ENCODE measurements at places on chromosomes 12 and 14.

DNA sequence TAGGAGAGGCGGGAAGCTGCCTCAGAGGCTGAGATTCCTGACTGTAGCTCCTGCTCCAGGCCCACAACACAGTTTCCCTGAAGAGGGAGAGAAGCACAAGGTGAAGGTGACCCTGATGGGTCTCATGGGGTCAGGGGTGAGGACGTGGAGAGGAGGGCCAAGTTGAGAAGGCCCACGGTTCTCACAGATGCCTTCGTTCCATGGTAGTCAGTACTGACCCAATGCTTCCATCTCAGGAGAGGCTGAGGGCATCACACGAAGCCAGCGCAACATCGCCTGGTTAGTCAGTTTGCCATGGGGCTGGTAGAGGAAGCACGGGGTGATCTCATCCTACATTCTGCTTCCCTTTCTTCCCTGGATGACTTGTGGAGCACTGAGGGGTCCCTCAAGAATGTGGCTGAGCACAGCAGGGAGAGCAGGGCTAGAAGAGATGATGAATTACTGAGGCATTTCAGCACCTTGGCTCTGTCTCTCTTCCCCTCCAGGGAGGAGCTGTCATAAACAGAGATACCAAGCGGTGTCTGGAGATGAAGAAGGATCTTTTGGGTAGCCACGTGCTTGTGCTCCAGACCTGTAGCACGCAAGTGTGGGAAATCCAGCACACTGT lies 51.9 kb downstream of the GALNT8 start:
- DNase-seq, result no peak

DNA sequence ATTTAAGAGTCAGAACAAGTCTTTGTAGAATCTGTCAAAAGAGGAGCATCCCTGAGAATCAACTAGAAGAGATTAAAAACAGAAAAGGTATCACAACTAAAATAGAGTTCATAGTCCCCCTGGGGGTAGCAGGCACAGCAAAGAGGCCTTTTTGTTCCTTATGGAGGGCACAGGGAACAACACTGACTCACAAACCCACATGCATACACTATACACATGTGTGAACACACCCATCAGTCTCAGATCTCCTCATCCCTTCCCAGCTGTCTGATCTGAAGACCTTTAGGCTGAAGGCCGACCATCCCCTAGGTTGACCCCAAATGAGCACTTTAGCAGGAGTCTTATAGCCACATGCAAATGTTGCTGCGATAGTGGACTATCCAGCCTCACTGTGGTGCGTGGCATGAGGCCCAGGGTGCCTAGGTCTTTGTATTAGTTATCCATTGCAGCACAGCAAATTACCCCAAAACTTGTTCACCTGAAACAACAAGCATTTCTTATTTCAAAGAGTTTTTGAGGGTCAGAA lies 236.7 kb upstream of the EGLN3 start:
- DNase-seq, result no peak

GRCh38 chr12:102322254-102322653 lies 124.6 kb upstream of the PMCH start:
- DNase-seq, result no peak

DNA sequence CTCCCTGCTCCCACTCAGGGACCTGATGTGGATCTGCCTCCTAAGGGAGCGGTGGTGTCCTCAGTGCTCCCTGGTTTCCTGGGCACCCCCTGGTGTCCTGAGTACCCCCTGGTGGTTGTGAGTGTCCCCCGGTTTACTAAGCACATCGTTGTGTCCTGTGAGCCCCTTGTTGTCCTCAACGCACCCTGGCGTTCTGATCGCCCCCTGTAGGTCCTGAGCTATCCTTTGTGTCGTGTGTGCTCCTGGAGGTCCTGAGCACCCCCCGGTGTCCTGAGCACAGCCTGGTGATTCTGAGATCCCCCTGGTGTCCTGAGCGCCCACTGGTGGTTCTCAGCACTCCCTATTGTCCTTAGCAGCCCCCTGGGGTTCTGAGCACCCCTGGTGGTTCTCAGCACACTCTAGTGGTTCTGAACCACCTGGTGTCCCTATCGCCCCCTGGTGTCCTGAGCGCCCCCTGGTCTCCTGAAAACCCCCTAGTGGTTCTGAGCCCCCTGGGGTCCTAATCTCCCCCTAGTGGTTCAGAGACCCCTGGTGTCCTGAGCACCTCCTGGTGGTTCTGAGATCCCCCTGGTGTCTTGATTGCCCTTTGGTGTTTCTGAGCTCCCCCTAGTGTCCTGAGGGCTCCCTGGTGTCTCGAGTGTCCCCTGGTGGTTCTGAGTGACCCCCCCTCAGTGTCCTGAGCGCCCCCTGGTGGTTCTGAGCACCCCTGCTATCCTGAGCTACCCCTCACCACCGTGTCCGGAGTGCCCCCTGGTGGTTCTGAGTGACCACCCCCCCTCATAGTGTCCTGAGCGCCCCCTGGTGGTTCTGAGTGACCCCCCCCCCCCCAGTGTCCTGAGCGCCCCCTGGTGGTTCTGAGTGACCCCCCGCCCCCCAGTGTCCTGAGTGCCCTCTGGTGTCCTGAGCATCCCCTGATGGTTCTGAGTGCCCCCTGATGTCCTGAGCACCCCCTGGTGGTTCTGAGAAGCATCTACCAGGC lies 615.1 kb downstream of the TMEM121 start:
- DNase-seq, result no peak

- no peak for DNase-seq
Measured at GRCh38 chr14:101125719-101126651, 222.5 kb upstream of the RTL1 start.

DNA sequence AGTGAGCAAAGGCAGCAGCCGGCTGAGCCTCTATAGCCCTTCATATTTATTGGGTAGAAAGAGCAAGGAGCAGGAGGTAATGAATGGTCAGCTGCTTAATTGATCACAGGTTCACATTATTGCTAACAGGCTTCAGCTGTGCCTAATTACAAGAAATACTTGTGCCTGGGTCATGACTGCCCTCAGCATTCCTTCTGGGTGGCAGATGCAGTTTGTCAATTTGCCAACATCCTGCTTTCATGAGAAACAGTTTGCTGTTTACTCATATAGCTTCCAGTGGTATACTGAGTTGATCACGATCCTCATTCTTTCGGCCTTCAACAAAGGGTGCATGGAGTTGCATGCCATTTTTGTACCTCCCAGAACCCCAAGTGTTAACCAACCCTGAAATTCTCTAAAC lies 81.0 kb upstream of the PLEKHG7 start:
- DNase-seq, result no peak

GRCh38 chr14:95939335-95939734 lies 62.7 kb downstream of the TUNAR start:
- no peak for DNase-seq

- DNase-seq, result no peak
Measured at GRCh38 chr12:26434299-26435068, 239.1 kb downstream of the SSPN start.

GRCh38 chr14:90968025-90968424 lies 92.4 kb downstream of the RPS6KA5 start:
- no peak for DNase-seq

DNA sequence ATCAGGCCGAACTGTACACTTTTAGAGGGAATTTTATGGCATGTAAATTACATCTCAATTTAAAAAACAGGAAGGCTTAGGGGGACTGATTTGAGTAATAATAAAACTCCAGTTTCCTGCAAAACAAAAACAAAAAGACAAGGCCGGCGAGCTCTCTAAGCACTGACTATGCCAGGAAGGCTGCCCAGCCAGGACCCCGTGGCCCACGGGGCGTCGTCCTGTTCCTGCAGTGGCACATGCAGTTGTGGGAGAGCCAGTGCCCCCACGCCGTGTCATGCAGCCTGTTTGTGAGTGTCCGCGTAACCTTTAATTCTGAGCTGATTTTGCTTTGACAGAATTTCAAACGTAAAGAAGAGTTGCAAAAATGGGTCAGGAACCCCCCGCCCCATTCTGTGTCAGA lies 10.5 kb downstream of the XRCC3 start:
- DNase-seq, result no peak

DNA sequence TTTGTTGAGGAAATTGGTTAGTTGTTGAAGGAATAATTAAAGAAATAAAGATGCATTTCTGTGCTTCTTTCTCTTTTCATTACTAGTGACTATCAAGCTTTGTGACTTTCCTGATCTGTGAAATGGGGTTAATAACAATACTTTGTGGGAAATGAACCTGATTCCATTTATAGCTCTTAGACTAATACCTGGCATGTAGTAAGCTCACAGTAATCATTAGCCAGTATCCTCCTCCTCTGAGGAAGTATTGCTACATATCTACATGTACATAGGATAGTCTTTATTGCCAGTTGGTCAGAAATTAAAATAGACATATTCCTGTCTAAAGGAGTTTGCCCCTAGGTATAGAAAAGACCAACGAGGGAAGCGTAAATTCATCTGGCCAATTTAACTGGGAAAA lies 1.8 kb upstream of the CCDC198 start:
- DNase-seq, result no peak

- DNase-seq, result no peak
Measured at GRCh38 chr12:54650889-54651288, 2.7 kb upstream of the DCD start.

DNA sequence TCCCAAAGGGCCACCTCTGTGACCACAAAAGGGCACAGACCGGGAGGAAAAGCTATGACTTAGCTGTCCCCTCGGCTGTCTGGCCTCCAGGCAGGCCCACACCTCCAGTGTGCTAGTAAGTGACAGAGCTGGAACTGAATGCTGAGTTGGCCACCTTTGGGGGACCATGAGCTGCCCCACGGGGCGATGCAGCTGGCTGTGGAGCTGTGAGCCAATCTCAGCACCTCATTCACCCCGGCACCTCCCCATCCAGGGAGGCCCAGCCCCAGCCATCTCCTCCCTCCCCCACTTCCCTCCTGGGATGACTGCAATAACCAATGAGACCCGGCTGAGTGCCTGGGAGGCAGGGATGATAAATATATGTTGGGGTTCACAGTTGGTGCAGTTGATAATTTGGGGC lies 12.2 kb upstream of the TESC start:
- DNase-seq, result no peak

DNA sequence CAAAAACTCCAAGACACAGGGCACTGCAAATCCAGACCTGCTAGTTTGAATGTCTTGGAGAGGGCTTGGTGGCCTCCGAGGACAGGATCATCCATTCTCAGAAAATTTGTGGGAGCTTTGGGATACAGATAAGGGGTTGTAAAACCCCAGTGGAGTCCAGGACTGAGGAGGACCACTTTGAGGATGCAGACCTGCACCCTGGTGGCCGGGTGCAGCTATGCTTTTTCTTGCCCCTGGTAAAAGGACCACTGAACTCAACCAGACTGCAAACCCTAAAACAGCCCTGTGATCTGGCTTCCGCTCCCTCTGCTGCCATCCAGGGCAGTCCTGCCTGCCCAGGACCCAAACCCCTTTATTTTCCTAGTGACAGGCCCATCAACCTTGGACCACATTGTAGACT lies 169.5 kb upstream of the DAAM1 start:
- DNase-seq, result no peak

DNA sequence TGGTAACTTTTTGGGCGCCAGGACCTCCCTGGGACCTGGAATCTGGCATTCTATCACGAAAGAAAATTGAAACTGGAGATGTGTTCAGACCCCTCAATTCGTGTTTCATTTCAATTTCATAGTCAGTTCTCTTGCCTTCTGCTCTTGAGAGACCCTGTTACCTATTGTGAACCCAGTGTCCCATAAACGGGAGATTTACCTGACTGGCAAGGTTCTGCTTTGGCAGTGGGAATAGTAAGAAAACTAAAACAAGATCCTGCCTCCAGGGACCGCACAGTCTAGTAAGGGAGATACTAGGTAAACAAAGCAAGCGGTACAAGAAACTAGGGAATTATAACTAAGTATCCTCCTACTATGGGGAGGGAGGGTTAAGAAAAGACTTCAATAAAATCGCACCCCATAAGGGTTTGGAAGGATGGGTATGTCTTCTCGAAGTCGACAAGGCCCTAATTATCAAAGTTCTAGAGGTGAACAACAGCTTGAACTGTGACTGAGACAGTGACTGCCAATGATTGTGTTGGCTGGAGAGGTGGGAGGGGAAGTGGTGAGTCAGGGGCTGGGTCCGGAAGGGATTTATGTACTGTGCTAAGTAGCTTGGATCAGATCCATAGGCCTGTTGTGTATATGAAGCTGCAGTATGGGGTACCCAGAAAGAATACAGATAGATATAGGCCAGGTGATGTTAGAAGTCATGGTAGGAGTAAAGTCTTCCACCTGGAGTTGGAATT lies 754 bp downstream of the ACSS3 start:
- no peak for DNase-seq

GRCh38 chr12:91980389-91980821 lies 165.2 kb downstream of the BTG1 start:
- no peak for DNase-seq
